ENCODE measurements at places on chromosomes 2 and 18.

DNA sequence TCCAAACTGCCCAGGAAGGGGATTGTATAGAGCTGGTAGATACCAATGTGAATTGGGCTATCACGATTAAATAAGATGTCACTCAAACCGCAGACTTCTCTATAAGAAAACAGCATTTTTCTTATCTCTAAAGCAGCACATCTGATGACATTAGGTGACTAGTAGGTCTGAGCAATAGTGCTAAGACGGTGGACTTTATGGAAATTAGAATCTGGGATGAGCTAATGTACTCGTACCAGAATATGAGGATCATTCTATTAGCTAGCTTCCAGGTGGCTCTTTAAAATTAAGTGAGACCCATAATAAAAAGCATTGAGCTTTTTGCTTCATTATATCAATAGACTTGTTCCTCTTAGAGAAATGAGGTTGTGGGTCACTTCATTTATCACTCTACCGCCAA lies 130.0 kb upstream of the MC4R start:
- no peak for DNase-seq

- DNase-seq, result no peak
Measured at GRCh38 chr2:127389778-127390435, 2.1 kb upstream of the MAP3K2 start.

- DNase-seq, result no peak
Measured at GRCh38 chr2:85779641-85780315, 26.0 kb downstream of the ATOH8 start.

- no peak for DNase-seq
Measured at GRCh38 chr18:58387716-58388115, 241.2 kb downstream of the ALPK2 start.

DNA sequence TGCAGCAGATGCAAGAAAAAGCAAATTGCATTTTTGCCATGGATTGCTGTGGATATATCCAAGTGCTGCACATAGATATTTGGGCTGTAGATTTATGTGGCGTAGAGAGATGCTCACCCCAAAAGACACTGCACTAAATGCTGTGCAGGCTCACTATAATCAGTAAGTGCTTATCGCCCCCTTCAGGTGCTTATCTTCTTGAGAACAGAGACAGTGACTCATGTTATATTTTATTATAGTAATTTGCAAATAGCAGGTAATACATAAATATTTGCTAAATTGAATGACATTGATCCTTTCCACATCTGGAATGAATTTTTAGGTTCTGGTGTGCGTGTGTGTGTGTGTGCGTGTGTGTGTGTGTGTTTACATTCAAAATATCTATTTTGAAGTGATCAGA lies 36.8 kb upstream of the PLEKHM3 start:
- peak; percentile 91 for DNase-seq

DNA sequence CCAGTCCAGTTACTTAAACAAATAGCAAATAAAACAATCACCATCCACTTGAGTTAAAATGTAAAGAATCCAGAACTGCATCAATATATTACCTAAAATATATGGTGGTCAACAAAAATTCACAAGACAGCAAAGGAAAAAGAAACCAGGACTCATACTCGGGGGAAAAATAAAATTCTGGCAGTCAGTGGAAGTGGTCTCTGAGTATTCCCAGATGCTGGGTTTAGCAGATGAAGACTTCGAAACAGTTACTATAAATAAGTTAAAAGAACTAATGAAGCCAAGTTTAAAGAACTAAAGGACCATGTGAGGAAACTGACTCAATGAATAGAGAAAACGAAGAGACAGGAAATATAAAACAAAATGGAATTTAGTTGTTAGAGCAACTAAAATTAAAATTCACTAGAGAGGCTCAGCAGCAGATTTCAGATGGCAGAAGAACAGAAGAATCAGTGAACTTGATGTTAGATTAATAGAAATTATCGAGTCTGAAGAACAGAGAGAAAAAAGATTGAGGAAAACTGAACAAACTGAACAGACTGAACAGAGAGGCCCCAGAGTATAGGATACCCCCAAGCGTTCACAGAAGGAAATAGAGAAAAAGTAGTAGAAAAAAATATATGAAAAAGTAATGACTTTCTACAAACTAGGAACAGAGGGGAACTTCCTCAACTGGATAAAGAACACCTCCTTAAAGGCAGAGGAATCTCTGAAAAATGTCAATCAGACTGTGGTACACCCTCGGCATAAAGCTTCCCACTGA lies 27.9 kb downstream of the MGAT4A start:
- no peak for DNase-seq

- peak; percentile 6 for DNase-seq
Measured at GRCh38 chr2:240913810-240914644, 7.9 kb downstream of the CROCC2 start.

GRCh38 chr2:128765811-128766210 lies 447.1 kb upstream of the HS6ST1 start:
- no peak for DNase-seq

DNA sequence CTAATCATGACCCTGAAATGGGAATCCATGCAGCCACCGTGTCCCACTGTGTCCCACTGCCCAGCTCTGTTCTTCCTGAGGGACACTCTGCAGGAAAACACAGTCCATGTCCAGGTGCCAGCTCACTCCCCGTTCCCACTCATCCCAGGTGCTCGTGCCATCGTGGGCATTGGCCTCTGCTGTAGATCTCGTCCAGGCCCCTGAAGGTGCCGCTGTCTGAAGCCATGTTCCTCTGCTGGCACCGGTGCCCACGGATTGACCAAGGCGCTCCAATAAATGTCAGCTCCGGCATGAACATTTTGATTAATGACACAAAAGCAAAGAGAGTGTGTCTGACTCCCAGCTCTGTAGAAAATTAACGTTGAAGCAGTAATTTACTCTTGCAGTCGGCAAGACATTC lies 280.1 kb upstream of the SALL3 start:
- no peak for DNase-seq

- DNase-seq, result no peak
Measured at GRCh38 chr2:161422816-161423403, 6.8 kb downstream of the TBR1 start.

- no peak for DNase-seq
Measured at GRCh38 chr18:38972571-38972970, 1407.0 kb upstream of the CELF4 start.

GRCh38 chr18:54752185-54752584 lies 76.1 kb upstream of the RAB27B start:
- no peak for DNase-seq

- no peak for DNase-seq
Measured at GRCh38 chr2:213491376-213491775, 207.1 kb downstream of the SPAG16 start.

GRCh38 chr2:206721256-206721920 lies 3.2 kb upstream of the DYTN start:
- no peak for DNase-seq

- DNase-seq, result no peak
Measured at GRCh38 chr2:104844807-104845551, 8.9 kb upstream of the POU3F3 start.
